Inflammatory macrophage (primary cell): ENCODE measurements at places on chromosomes 5 and 9.

DNA sequence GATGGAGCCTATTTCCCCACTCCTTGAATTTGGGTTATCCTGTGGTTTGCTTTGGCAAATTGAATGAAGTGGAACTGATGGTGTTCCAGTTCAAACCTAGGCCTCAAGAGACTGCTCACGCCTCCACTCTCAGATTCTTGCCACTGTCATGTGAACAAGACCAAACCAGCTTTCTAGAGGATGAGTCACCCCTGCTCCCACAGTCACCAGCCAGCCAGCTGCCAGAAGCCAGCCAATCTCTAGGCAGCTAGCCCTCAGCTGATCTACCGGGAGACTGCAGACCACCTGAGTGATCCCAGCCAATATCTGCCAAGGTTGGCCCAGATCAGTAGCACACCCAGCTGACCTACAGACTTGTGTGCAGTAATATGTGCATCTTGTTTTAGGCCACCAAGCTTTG, 300.6 kb downstream of the TMEM38B start:
- no peak for DNase-seq

- no peak for DNase-seq
Observed at GRCh38 chr5:78497573-78498533, 137.4 kb downstream of the SCAMP1 start.

DNA sequence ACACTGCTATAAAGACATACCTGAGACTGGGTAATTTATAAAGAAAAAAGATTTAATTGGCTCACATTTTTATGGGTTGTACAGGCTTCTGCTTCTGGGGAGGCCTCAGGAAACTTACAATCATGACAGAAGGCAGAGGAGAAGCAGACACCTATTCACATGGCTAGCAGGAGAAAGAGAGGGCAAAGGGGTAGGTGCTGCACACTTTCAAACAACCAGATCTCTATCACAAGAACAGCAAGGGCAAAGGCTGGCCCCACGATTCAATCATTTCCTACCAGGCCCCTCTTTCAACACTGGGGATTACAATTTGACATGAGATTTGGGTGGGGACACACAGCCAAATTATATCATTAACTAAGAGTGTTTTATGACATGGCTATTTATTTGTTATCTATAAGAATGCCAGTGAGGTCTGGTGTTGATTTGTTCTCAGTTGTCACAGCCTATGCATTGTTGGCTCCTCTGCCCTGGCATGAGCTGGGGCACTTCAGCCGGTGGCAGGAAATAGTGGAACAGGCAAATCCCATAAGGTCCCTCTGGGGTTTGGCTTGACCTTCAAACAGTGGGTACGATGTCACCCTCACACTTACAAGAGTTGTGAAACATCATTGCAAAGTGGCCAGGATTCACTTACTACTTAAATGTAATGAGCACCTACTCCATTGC, 44.1 kb downstream of the SPARC start:
- DNase-seq = no peak

DNA sequence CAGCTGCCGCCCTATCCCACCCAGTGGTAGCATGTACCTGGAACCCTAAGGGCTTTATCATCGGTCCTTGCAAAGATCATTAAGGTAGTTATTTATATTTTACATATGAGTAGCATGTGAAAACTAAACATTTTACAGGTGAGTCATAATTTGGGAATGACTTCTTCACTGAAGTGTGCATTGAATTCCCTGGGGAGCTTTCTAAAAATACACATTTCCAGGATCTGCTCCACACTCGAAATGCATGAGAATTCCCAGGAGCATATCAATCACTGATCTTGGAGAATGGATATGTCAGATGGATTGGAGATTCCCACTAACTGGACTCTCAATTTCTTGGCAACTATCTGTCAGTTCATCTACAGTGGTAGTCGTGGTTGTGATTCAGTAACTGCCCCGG, 717.5 kb downstream of the IRX1 start:
- no peak for DNase-seq

DNA sequence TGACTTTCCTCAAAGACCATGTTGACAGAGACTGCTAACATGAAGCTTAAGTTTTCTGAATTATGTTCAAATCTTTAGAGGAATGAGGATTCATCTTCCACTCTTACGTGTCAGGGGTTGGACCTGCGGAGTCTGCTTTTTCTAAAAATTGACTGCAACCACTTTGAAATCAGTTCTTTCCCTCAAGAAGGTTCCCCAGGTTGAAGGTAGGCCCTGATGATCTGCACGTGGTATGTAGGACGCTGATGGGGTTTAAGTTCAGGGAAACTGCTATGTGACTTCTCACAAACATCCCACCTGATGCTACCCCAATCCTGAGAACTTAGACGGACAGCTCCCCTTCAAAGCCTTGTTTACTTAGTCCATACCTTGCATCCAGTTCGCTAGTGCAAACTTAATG, 7.2 kb downstream of the RACK1 start:
- no peak for DNase-seq

GRCh38 chr5:43367909-43368669, 44.1 kb downstream of the CCL28 start:
- DNase-seq = peak; percentile 20

GRCh38 chr5:61321669-61322068, 10.4 kb upstream of the ZSWIM6 start:
- no peak for DNase-seq

- no peak for DNase-seq
Observed at GRCh38 chr5:143979044-143979690, 167.2 kb downstream of the HMHB1 start.

GRCh38 chr5:61461926-61462325, 129.9 kb downstream of the ZSWIM6 start:
- no peak for DNase-seq

DNA sequence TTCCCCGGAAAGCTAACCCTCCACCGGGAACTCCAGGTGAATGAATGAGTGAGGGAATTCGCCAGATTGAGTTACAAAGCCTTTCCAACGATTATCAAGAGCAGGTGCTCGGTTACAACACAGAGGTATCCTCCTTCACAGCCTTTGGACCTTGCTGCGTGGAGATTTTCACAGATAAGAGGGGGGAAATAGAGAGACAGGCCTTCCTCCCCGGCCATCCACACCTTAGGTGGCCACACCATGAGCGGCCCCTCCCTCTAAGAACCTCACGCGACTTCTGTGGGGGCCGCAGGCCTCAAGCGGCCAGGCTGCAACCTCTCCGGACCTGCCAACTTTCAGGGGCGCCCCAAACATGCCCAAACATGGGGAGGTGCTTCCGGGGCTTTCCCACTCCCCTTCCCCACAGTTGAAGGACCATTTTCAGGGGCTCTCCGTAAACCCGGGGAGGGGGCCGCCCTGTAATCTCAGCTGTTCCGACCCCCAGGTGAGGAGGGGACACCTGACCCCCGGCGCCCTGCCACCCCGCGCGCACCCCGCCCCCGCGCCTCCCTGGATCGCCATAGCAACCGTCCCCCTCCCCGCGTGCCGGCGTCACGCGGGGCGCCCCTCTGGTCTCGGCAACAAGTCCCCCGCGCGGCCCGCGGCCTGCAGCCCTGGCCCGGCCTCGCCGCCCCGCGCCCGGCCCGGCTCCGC, 603 bp downstream of the DENND1A start:
- DNase-seq = no peak

GRCh38 chr9:117916291-117916690, 212.1 kb downstream of the TLR4 start:
- no peak for DNase-seq

GRCh38 chr5:84378961-84379360, 5.7 kb downstream of the EDIL3 start:
- no peak for DNase-seq

DNA sequence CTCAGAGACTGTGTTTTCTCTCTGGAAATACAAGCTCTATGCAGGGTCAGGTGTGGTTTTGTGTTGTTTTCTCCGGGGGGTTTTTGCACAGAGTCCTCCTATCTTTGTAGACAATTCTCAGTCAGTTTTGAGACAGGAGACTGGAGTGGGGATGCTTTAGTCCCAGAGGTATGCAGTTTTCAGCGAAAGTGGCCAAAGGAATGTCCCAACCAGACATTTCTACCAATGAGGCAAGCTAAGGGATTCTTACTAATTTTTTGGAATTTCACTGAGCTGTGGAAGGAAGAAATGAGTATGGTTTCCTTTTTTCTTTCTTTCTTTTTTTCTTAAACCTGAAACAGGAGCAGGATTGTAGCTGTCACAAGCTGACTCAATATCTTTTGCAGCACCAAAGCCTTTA, 35.3 kb upstream of the PLPP1 start:
- no peak for DNase-seq

DNA sequence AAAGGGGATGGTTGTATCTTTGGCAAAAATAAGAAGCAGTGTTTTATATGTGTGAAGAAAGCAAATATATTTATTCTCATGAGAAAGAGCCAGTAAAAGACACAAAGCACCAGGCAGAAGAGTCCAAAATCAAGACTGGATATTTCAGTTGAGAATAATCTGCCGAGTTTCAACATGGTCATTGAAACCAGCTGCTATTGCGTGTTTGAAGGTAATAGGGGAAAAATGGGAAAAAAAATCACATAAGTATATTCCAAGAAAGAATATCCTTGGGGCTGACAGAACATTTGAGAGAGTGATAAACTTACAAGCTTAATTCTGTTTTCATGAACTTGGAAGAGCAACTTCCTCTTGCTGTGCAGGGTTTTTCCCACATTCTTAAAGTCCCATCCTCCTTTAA, 79.9 kb downstream of the ISOC1 start:
- DNase-seq = no peak

DNA sequence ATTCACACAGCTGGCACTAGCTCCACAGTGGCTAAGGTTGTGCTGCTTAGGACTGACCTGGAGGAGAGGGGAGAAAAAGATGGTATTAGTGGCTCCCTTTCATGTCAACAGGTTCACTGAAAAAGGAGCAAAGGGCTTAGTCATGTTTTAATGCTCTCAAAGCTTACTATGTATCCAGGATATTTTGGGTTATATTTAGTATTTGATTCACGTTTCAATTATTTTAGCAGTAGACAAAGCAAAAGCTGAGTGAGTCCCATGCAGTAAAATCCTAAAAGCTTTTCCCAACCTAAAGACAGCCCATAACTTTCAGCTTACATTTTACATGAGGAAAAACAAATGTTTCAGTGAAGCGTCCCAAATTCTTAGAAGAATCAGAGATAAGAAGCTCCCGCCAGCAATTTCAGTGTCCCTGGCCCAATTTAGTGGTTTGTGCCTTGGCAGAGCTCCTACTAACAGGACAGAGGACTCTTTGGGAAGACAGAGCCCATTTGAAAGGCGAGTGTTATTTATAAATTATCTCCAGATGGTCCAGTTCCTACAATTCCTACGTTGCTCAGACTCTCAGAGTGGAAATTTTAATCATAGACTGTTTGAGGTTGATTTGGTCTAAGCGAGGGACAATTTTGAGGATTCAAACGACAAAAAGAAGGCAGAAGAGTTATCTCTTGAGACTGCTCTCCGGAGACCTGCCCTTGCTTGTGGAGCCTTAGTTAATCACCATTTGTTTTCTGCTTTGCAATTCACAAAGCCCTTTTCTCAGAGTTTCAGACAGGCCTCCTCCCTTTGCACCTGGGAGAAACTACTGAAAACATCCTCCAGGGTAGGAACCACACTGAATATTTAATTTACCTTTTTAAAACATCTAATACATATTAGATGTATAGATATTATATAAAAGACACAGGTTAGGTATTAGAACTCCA, 225.0 kb upstream of the ANKRD55 start:
- no peak for DNase-seq

GRCh38 chr5:42403236-42403635, 20.0 kb upstream of the GHR start:
- no peak for DNase-seq

DNA sequence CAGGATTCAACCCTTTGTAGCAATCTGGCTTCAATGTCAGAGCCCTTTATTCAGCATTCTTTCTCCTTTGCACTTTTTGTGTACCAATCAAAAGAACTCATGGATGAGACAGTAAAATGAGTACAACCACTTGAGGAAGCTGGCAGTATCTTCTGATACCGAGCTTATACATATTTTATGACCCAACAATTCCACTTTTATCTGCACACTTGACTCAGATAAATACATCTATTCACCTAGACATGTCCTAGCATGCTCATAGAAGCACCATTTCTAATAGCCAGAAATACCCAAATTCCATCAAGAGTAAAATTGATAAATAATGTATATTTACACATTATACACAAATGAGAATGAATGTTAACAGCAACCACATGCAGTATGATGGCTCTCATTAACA, 111.2 kb upstream of the PTGER4 start:
- DNase-seq = no peak

DNA sequence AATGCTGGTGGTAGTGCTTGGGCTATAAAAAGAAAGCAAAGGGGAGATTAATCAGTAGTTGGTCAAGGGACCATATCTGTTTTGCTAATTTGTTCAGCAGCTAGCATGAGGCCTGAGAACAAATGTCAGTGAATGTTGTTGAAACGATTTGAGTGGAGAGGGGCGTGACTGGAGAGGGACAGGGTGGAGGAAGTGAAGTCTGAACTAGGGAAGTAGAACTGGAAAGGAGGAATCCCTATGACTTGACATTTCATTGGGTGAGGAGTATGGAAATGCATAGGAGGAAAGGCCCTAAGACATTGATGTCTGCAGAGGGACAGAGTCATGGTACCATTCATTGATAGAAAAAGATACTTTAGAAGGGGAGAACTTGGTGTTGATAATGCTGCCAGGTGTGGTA, 19.7 kb downstream of the TLE4 start:
- peak; percentile 42 for DNase-seq

DNA sequence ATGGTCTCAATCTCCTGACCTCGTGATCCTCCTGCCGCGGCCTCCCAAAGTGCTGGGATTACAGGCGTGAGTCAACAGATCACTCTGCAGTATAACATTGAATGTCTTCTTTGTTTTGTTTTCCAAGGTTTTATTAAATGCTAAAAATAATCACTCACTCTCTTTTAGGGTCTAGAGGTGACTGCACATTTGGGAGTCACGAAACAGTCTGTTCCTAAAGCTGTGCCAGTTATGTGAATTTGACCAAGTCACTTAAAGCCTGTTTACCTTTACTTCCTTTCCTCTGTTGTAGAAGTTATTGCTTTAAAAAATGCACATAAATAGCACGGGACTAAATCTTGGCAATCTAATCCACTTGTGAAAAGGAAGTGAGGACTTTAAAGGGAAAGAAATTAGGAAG, 304.9 kb upstream of the PTGER4 start:
- no peak for DNase-seq

GRCh38 chr5:174750711-174751110, 26.3 kb downstream of the MSX2 start:
- no peak for DNase-seq
